Esophagus squamous epithelium (tissue), 5 donors: ENCODE measurements at places on chromosomes 5 and 9.
A peak's percentile ranks its signal among the peaks of the same experiment; 100 is the strongest.

GRCh38 chr9:93094658-93095204 is 1.3 kb upstream of the CARD19 start:
- no peak for DNase-seq

- no peak for DNase-seq
Measured at GRCh38 chr5:107602896-107603295, 67.8 kb downstream of the EFNA5 start.

DNA sequence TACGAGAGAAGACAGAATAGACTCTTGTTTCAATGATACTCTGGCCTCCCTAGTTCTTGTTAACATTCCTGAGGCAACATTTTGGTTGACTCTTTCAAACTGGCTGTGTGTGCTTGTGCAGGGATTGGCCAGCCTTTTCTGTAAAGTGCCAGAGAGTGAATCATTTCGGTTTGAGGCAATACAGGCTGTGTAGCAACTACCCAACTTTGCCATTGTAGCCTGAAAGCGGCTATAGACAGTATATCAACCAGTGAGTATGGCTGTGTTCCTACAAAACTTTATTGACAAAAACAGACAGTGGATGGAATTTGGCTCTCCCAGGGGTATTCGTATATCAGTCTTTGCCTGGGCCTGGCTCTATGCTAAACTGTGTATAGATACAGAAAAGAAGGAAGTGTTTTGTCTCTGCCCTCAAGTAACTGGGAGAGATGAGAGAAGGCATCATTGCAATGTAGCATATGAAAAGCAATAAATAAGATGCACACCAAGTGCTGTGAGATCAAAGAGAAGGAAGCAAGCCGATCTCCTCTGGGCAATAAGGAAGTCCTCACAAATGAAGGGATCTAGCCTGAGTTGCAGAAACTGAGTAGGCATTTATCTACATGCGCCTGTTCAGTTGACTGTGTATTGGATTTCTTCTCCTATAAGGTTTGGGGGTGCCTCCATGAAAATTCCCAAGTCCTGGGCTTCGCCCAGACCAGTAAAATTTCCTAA is 568.0 kb upstream of the KLF4 start:
- DNase-seq: no peak

- no peak for DNase-seq
Measured at GRCh38 chr5:73032635-73033034, 76.8 kb downstream of the FCHO2 start.

GRCh38 chr5:179405054-179405416 is 59.8 kb upstream of the ADAMTS2 start:
- no peak for DNase-seq

DNA sequence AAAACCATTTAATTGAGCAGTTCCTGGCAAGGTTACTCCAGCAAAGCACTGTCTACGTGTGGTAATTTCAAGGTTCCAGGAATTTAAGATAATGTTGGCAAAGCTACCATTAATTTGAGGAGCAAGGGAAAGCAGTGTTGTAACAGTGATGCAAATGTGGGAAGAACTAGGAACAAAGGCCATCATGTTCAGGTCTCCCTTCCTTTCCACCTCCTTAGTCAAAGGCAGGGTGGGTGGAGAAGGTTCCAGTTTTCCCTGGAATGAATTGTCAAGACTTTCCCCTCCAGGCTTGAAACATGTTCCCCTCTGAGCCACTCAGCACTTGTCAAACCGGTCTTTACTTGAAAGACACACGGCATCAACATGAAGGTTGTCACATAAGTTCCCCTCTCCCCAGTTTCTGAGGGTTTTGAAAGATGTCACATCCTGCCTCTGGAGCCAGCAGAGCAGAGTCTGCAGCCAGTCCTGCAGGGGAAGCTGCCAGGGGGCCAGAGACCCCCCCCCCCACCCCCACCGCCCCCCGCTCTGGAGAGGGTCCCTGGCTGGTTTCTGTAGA is 226.0 kb downstream of the GAS1 start:
- no peak for DNase-seq

DNA sequence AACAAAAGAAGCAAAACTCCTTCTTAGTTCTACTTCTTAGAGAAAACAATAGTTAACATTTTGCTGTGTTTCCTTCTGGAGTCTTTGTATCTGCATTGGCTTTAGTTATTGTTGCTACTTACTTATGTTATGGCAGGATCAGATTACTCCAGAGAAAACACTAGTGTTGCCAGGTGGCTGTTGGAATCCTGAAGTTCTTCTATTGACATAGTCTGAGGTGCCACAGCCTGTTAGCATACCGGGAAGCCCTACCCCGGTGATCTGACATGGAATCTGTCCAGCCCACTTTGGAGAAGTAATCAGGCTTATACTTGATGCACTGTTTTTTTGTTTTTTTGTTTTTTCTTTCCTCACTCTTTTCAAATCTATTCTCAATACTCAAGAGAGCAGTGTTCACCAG is 68.5 kb upstream of the CEP78 start:
- no peak for DNase-seq

DNA sequence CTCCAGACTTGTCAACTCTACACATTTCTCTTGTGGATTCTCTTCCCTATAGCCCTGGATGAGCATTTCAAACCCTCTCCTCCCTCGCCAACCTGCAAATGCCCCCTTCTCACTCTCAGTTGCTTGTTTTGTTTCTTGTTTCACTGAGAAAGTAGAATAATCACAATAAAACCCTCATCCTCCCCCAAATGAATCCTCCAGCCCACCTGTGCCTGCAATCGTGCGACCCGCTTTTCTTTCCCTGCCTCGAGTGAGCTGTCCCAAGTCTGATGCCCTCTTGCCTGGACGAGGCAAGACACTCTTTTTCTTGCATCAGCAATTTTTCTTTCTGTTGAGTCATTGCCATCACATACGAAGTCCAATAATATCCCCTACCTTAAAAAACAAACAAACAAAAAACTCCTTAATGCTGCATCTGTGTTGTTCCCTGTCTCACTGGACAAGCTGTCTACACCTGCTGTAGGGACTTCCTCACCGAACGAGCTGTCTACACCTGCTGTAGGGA is 3.7 kb upstream of the CACNA1B start:
- no peak for DNase-seq

DNA sequence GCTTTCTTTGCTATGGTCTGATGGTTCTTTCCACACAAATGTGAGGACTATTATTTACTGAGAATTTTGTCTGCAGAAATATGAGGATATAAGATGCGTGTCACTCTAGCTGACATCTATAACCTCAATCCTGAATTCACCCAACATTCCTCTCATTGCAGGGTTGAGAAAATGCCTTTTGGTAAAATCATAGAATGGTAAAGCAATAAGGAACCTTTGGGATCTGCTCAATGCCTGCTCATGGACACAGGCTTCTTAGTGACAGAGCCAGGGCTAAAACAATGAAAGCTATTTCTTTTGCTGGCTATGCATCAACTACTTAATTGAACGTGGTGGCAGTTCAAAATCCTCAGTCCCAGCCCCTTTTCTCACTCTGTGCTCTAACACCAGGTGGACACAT is 199.6 kb downstream of the GAS1 start:
- no peak for DNase-seq

DNA sequence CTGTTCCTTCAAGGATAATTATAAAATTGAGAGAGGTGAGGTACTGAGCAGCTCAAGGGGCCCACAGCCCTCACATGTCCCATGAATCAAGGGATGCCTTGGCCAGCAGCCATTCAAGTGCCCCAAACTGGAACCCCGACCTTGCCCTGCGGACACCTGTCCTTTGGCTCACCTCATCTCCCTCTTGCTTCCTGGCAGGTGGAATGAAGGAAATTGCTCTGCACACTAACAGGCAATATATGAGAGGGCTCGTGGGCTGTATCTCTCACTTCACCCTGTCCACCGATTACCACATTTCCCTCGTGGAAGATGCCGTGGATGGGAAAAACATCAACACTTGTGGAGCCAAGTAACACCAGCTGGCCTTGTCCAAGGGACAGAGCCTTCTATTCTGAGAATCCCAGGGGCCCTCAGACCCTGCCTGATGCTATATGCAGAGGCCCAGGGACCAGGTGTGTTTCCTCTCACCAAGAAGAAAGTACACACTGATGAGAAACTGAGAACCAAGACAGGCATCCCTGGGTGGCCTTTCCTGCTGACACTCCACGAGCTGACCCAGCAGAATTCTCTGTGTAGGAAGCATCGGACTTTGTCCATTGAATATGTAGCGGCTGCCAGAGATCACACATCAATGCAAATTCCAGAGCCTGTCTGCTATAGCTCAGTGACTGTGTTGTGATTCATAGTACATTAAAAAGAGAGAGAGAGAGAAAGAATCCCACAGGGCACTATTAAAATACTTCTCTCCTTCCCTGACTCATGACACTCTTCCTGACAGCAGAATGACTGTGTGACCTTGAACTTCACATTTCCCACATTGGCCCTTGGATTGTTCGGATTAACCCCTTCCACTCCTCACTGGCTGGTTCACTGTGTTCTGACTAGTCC is 92.6 kb downstream of the LIFR start:
- no peak for DNase-seq

GRCh38 chr5:90365328-90365727 is 44.2 kb downstream of the CETN3 start:
- no peak for DNase-seq

- no peak for DNase-seq
Measured at GRCh38 chr5:78547183-78547582, 101.4 kb downstream of the LHFPL2 start.

DNA sequence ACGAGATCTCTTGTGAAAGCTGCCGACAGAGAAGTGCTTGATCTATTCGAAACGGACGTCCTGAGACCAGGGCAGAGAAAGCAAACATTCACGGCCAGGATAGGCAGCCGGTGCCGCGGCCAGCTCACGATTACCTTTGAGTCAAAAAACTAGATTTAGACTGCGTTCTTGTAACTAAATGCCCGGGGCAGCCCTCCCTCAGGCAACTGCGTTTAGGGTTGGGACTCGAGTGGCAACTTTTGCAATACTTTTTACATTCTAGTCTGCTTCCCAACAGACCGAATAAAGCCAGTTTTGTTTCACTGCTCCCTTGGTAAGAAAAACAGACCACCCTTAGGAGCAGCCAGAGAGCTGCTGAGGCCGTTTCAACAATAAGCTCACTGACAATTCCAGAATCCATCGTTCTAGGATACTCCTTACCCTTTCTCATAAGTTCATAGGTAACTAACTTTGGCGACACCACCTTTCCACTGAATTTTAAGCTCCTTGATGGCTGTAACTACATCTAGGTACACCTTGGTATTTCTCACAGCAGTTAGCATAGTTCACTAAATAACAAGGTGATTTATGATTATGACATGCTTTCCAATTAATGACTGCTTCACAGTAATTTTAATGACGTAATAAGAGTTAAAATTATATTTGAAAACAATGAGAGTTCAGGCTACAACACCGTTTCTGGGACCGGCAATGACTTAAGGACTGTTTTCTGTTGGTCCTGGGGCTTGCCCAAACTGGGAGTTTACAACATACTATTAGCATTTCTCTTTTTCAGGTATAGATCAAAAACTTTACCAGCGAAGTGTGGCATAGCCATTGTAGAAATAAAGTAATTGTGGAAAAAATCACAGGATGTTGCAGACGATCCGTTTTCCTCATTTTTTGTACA is 899 bp upstream of the RAPGEF6 start:
- no peak for DNase-seq

DNA sequence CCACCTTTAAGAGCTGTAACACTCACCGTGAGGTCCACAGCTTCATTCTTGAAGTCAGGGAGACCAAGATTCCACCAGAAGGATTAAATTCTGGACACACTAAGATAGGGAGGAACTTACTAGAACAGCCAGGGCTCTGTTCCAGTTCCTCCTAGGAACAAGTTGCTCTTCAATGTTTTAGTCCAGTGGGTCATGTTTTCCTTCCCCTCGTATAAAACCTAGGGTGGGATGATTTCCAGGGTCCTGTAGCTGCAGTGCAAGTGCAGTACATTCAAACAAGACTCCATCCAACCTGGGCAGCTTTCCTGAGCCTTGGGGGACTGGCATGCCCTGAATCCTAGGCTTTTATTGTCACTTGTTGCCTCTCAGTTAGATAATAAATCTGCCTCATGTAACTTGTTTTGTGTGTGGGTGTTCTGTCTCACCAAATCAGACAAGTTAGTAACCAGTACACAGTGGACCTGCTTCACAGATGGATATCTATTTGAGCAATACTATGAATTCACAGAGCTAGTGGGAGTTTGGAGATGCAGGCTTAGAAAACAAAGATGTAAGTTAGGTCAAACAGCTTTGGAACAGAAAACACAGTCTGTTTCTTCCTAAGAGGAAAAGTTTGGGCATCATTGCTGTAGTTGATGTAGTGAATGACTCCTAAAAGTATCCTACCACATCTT is 405.6 kb downstream of the GABRG2 start:
- DNase-seq: no peak

DNA sequence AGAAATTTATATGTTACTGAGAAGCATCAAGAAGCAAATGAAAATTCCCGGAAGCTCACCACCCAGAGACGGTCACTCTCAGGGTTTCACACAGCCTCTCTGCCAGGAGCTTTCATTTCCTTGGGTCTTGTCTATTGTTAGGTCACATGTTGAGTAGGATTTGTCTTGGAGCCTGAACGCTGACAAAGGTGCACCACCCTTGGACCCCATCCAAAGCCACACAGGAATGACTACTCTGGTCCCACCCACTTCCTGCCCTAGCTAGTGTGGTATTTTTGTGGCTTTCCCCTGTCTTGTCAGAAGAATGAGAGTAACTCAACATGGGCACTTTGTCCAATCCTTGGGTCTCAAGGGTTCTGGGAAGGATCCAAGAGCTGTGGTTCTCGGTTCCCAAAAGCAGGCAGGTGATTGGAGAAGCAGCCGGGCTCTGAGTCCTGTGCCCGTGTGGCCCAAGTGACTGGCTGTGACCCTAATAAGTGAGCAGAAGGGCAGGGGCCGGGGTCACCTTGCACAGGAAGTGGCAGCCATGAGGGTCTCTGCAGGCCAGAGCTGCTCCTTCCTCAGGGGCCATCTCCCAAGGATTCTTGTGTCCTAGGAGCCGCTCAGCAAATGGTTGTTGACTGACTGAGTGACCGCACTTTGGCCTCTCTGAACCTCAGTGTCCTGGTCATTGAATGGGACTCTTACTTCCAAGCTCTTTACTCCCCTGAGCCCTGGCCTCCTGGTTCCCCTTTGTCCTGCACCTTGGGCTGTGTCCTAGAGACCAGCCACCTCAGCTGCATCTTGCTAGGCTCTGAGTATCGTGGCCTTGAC is 6.9 kb downstream of the FGD3 start:
- peak; percentile 9 for DNase-seq

GRCh38 chr9:107043886-107044285 is 180.9 kb downstream of the ZNF462 start:
- DNase-seq: no peak

GRCh38 chr9:35649431-35650340 is 1.0 kb downstream of the SIT1 start:
- DNase-seq: no peak

DNA sequence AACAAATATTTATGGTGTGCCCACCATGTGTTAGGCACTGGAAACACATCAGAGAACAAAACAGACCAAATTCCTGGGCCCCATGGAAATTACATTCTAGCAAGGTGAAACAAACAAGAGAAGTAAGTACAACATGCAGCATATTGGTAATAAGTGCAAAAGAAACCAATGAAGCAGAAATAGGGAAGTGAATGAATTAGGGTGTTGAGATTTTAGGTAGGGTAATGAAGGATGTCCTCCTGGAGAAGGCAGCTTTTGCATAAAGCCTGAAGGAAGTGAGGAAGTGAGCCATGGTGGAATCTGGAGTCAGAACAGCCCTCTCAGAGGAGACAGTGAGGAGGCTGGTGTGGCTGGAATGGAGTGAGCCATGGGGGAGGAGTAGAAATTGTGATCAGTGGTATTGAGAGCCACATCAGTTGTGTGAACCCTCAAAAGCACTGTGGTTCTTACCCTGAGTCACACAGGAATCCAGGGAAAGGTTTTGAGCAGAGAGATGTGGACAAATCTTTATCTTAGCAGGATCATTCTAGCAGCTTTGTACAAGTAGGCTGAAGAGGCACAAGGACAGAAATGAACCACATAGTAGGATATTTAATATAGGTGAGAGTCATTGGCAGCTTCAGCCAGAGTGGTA is 52.7 kb upstream of the ARL15 start:
- DNase-seq: no peak
